Hypothalamus (tissue), 51 donors: ENCODE measurements at places on chromosomes 6 and 20.

- DNase-seq = no peak
Observed at GRCh38 chr6:89054208-89054607, 26.3 kb upstream of the PNRC1 start.

- no peak for DNase-seq
Observed at GRCh38 chr6:131231103-131231502, 95.8 kb downstream of the AKAP7 start.

GRCh38 chr6:113361014-113361645, 496.0 kb upstream of the MARCKS start:
- DNase-seq = no peak

DNA sequence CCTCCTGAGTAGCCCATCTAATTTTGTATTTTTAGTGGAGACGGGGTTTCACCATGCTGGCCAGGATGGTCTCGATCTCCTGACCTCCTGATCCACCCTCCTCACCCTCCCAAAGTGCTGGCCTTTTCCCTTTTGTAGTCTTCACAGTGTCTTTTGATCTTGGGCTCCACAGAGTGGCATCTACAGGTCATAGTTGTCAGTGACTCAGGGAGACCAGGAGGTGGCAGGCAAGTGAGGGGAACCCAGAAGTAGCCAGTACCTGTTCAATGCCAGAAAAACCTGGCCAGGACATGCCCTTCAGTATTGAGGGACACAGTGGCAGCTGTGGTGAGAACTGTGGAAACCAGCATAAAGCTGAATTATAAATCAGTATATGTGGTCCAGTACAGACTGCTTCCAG, 19.6 kb downstream of the RPP21 start:
- DNase-seq = no peak

- no peak for DNase-seq
Observed at GRCh38 chr6:105484238-105485161, 81.6 kb upstream of the PREP start.

DNA sequence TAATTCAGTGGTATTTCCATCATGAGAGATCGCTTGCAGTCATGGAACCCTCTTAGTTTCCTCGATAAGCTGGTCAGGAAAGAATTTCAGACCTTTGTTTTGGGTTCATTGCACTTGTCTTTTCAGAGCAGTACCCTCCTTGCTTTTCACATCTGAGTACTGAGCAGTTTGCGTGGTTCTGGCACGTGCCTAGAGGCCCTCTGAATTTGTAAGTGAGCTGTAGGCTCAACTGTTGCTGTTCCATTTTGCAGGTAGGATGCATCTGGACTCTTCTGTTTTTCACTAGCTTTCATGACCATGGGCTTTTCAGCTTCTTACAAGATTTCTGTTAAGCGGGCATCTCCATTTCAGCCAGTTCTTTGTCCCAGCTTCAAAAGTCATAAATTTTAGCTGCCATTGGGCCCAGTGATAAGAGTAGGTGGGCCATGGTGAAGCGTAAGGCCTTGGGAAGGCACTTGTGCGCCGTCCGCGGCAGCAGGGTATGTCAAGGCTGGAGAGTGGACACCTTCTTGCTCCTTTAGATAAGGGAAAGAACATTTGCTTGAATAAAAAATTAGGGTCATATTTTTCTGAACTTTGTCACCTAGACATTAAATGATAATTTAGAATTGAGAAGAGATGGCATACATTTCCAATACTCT, 35.8 kb downstream of the HIVEP1 start:
- DNase-seq = no peak

- DNase-seq = no peak
Observed at GRCh38 chr6:20658516-20658915, 124.3 kb downstream of the CDKAL1 start.

DNA sequence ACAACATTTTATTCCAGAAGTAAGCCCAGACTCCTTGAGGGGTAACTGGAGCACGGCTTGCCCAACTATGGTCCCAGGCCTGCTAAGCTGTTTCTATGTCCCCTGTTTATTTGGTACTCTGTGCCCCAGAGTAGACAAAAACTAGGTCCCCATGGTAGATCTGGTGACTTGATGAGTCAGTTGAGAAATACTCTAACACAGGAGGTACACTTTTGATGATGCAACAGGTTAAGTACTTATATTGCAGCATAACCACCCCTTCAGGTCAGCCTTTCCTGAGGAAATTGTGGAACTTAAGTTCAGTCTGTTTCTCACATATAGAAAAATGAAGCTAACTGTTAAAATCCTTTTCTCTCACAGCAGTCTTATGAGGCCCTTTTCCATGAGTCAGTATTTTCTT, 19.6 kb downstream of the TTPAL start:
- DNase-seq = no peak

GRCh38 chr20:2116170-2116940, 14.7 kb downstream of the STK35 start:
- no peak for DNase-seq

GRCh38 chr6:49905296-49905695, 39.0 kb upstream of the CRISP1 start:
- no peak for DNase-seq

GRCh38 chr20:44621939-44622338, 29.6 kb downstream of the ADA start:
- no peak for DNase-seq
